Parietal lobe (tissue), 2 donors: ENCODE measurements at places on chromosomes 6 and 20. TPM values are rescaled to one million over a fixed set of nuclear protein-coding genes. Genes with fewer than 3 reads are reported as not detected.

ZC3H12D gene
- 0.31 TPM for total RNA-seq

GJA1 gene
- total RNA-seq: 17.5 TPM

OR12D1 gene
- total RNA-seq: not detected

HTR1E gene
- 0.63 TPM for total RNA-seq

MOXD1 gene
- total RNA-seq: 26.9 TPM

MLIP gene
- total RNA-seq: 10.6 TPM
